Pulmonary artery endothelial cell (primary cell): ENCODE measurements at places on chromosomes 13 and 19.

GRCh38 chr19:3370728-3371591 lies 4.6 kb downstream of the NFIC start:
- no peak for DNase-seq

DNA sequence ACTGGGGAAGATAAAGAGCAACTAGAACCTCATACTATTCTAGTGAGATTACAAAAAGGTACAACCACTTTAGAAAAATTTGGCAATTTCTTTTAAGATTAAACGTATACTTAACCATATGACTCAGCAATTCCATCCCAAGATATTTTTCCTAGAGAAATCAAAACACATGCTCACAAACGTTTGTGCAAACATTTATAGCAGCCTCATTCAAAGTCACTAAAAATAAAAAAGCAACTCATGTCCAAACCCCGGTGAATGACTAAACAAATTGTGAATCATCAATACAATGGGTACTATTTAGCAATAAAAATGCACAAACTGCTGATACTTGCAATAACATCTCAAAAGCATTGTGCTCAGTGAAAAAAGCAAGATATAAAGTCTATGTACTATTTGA lies 121.5 kb downstream of the FRY start:
- no peak for DNase-seq

DNA sequence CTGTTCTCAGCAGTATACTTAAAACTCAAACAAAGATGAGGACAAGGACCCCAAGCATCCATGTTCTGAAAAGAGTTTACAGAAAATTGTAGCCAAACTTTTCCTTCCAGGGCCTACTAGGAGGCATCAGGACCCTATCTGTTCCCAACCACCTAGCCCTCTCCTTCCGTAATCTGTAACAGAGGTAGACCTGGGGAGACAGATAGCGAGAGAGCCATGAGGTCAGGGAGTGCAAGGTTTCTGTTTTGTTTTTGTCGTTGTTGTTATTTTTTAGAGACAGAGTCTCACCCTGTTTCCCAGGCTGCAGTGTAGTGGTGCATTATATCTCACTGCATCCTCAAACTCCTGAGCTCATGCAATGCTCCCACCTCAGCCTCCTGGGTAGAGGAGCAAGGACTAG lies 83.9 kb upstream of the POSTN start:
- DNase-seq, result no peak

DNA sequence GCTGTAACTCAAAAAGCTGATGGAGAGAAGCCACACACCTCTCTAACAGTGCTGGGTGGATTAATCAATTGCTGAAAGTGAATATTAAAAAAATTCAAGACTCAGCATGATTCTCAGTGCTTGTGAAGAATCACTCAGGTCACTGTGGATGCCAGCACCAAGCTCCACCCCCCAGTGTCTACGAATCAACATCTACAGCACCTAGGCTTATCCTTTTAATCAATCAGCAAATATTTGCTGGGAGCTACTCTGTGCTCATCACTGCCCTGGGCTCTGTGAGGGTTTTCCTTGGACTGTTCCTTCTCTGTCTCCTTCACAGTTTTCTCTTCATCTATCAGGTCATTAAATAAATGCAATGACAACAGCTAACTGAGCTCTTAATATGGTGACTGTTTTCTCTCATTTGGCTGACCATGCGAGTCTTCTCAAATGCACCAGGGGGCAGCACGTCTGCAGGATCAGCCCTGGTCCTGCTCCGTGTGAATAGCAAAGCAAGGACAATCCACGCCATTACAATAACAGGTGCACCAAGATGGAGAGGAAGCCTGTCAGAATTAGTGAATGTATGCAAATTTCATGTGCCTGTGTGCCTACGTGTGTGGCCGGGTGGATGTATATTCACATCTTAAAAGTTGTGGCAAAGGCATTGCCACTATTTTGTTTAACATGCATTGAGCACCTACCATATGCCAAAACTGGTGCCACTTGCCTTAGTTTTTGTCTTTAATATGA lies 14.6 kb upstream of the C13orf42 start:
- peak; percentile 26 for DNase-seq
